Activated CD4-positive, alpha-beta memory T cell treated with anti-CD3 and anti-CD28 coated beads, Interleukin-2, amount 10 ng/mL, durations not matched to agents 7 days and 5 days (primary cell): ENCODE measurements at places on chromosomes 3 and 15. TPM values are rescaled to one million over a fixed set of nuclear protein-coding genes. Genes with fewer than 3 reads are reported as not detected.

MYZAP gene
- not detected for total RNA-seq

CDCP1 gene
- total RNA-seq: 2.2 TPM

WNT7A gene
- total RNA-seq: 0.13 TPM

GP9 gene
- total RNA-seq: not detected

C3orf33 gene
- total RNA-seq: 0.86 TPM

KNG1 gene
- total RNA-seq: not detected

IQGAP1 gene
- 240 TPM for total RNA-seq

CIB1 gene
- 118 TPM for total RNA-seq

CYP1A1 gene
- total RNA-seq: 2.0 TPM

TMEM40 gene
- not detected for total RNA-seq

SLC12A1 gene
- not detected for total RNA-seq

CCDC39 gene
- total RNA-seq: not detected

CACNA2D3 gene
- not detected for total RNA-seq

GRCh38 chr15:87207990-87208580 is 1048.5 kb downstream of the NTRK3 start:
- no peak overlapping the region for H3K27ac ChIP-seq
- H3K36me3 ChIP-seq: no peaks in the 10 kb centered on the region
- no peak for DNase-seq
- no peaks in the 10 kb centered on the region for H3K27me3 ChIP-seq
- H3K4me1 ChIP-seq: no peaks in the 10 kb centered on the region
- H3K4me3 ChIP-seq: no peak overlapping the region

- H3K27ac ChIP-seq: no peak overlapping the region
- DNase-seq: no peak
- peaks cover 5% of the 10 kb centered on the region for H3K4me1 ChIP-seq
- peaks cover 6% of the 10 kb centered on the region for H3K27me3 ChIP-seq
- H3K36me3 ChIP-seq: no peaks in the 10 kb centered on the region
Observed at GRCh38 chr15:63463793-63464192, 40.6 kb upstream of the USP3 start.

DNA sequence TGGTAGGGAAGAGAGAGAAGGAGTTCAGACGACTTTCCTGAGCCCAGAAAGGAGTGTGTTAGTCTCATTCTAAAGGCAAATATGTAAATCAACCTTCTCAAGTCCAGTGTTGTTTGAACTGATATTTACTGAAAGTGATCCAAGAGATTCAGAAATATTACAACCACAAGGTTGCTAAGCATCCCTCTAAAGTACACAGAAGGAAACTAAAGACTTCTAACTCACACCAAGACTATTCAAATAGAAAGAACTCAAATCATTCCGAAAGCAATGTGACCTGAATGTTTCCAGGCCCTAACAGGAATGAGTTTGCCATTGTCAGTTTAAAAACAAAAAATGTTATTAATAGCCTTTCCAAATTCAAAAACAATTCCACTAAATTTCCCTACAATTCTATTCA is 56.9 kb upstream of the VGLL3 start:
- H3K4me3 ChIP-seq: no peak overlapping the region
- H3K27me3 ChIP-seq: no peaks in the 10 kb centered on the region
- H3K4me1 ChIP-seq: no peaks in the 10 kb centered on the region
- H3K27ac ChIP-seq: no peak overlapping the region

DNA sequence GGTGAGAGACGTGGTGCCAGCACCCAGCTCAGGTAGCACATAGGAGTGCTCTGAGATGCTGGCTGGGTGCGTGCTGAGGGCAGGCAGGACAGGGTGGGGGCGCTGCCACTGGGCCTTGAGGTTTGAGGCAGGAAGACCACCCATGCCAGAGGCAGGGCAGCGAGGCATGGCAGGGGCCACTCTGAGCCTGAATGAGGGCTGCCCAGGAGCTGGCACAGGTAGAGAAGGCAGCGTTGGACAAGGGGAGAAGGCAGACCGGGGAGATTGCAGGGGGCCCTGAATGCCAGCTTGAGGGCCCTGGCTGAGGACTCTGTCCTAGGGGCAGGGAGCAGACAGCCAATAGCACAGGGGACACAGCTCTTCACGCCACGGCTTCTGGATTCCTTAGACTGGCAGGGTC is 50.2 kb downstream of the ADAMTS7 start:
- peak overlapping the region; percentile 82 for H3K27ac ChIP-seq
- H3K27me3 ChIP-seq: no peaks in the 10 kb centered on the region
- H3K4me1 ChIP-seq: peaks cover 28% of the 10 kb centered on the region
- H3K36me3 ChIP-seq: no peaks in the 10 kb centered on the region
- no peak for DNase-seq

DNA sequence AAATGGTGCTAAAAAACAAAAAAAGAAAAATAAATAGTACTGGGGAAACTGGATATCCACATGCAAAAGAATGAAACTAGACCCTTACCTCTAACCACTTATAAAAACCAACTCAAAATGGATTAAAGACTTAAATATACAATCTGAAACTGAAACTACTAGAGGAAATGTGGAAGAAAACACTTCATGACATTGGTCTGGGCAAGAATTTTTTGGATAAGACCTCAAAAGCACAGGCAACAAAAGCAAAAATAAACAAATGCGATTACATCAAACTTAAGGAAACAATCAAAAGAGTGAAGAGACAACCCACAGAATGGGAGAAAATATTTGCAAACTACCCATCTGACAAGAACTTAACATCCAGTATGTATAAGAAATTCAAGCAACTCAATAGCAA is 6.4 kb downstream of the IFT57 start:
- no peaks in the 10 kb centered on the region for H3K27me3 ChIP-seq
- H3K27ac ChIP-seq: no peak overlapping the region
- peaks cover 31% of the 10 kb centered on the region for H3K36me3 ChIP-seq
- H3K4me1 ChIP-seq: peaks cover 27% of the 10 kb centered on the region
- peak overlapping the region; percentile 5 for H3K4me3 ChIP-seq

- H3K4me1 ChIP-seq: no peaks in the 10 kb centered on the region
- H3K27me3 ChIP-seq: no peaks in the 10 kb centered on the region
- DNase-seq: no peak
- H3K27ac ChIP-seq: no peak overlapping the region
- no peaks in the 10 kb centered on the region for H3K36me3 ChIP-seq
Observed at GRCh38 chr15:95503107-95503506, 827.4 kb upstream of the NR2F2 start.

- H3K27ac ChIP-seq: no peak overlapping the region
- no peaks in the 10 kb centered on the region for H3K27me3 ChIP-seq
- no peak for DNase-seq
Observed at GRCh38 chr15:95097361-95097760, 866.0 kb downstream of the MCTP2 start.

- no peak for DNase-seq
- H3K4me1 ChIP-seq: peaks cover 4% of the 10 kb centered on the region
- H3K4me3 ChIP-seq: no peak overlapping the region
- H3K36me3 ChIP-seq: peaks cover 4% of the 10 kb centered on the region
- peaks cover 11% of the 10 kb centered on the region for H3K27me3 ChIP-seq
Observed at GRCh38 chr3:188316723-188317070, 162.7 kb downstream of the LPP start.

- H3K27me3 ChIP-seq: no peaks in the 10 kb centered on the region
- H3K27ac ChIP-seq: no peak overlapping the region
- no peaks in the 10 kb centered on the region for H3K4me1 ChIP-seq
- no peak overlapping the region for H3K4me3 ChIP-seq
- DNase-seq: no peak
- no peaks in the 10 kb centered on the region for H3K36me3 ChIP-seq
Observed at GRCh38 chr3:69320871-69321271, 65.0 kb downstream of the FRMD4B start.

- no peak for DNase-seq
- H3K27me3 ChIP-seq: peaks cover 33% of the 10 kb centered on the region
- H3K27ac ChIP-seq: no peak overlapping the region
- H3K36me3 ChIP-seq: no peaks in the 10 kb centered on the region
Observed at GRCh38 chr3:150945226-150946032, 27.1 kb downstream of the CLRN1 start.

DNA sequence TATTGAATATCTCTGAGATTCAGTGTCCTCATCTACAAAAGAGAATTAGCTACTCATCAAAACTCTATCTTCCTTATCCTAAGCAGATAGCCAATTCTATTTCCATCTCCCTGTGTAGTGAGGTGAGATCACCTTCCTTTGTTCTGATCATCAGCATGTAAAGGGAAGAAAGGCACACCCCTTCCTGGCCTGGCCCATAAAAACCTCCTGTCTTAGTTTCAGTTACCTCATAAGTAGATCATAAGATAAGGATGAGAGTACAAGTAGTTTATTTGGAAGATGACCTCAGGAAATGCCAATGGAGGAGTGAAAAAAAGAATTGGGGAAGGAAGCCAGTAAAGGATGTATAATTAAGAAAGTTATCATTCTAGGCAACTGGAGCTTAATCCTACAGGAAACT is 114.5 kb upstream of the GADL1 start:
- H3K4me3 ChIP-seq: no peak overlapping the region
- H3K36me3 ChIP-seq: no peaks in the 10 kb centered on the region
- H3K27ac ChIP-seq: no peak overlapping the region
- DNase-seq: no peak
- H3K4me1 ChIP-seq: peaks cover 10% of the 10 kb centered on the region
- no peaks in the 10 kb centered on the region for H3K27me3 ChIP-seq

DNA sequence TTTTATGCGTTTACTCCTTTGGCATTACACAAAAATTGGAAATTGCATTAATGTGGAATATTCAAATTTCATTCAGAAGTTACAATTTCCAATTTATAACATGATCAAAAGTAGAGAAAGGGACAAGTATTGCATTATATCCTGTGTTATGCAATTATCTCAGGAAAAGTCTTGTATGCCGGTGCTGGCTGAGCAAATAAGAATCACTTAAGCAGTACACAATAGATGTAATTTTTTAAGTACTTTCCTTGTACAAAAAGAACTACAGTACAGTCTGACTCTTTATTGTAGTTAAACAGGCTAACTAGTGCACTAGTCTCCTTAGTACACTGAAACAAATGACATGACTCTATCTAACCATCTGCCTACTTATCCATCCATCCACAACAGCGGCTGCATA is 493.2 kb upstream of the KCNMB2 start:
- no peak overlapping the region for H3K4me3 ChIP-seq
- no peak for DNase-seq
- no peaks in the 10 kb centered on the region for H3K36me3 ChIP-seq
- H3K27ac ChIP-seq: no peak overlapping the region
- H3K27me3 ChIP-seq: no peaks in the 10 kb centered on the region

- H3K4me1 ChIP-seq: peaks cover 55% of the 10 kb centered on the region
- H3K4me3 ChIP-seq: peak overlapping the region; percentile 95
- H3K36me3 ChIP-seq: peaks cover 48% of the 10 kb centered on the region
Observed at GRCh38 chr3:63864008-63864964, 619 bp downstream of the ATXN7 start.

GRCh38 chr15:70133296-70133695 is 35.6 kb upstream of the TLE3 start:
- no peak for DNase-seq
- no peak overlapping the region for H3K27ac ChIP-seq
- peaks cover 4% of the 10 kb centered on the region for H3K27me3 ChIP-seq
- H3K4me3 ChIP-seq: no peak overlapping the region

- no peaks in the 10 kb centered on the region for H3K4me1 ChIP-seq
- H3K27me3 ChIP-seq: peaks cover 2% of the 10 kb centered on the region
- H3K36me3 ChIP-seq: no peaks in the 10 kb centered on the region
- H3K27ac ChIP-seq: no peak overlapping the region
Observed at GRCh38 chr3:25531971-25532370, 103.9 kb downstream of the RARB start.

- no peak for DNase-seq
- H3K27me3 ChIP-seq: peaks cover 48% of the 10 kb centered on the region
- H3K27ac ChIP-seq: no peak overlapping the region
- H3K4me3 ChIP-seq: peak overlapping the region; percentile 74
- no peaks in the 10 kb centered on the region for H3K36me3 ChIP-seq
Observed at GRCh38 chr3:168096210-168096652, 507 bp upstream of the GOLIM4 start.

DNA sequence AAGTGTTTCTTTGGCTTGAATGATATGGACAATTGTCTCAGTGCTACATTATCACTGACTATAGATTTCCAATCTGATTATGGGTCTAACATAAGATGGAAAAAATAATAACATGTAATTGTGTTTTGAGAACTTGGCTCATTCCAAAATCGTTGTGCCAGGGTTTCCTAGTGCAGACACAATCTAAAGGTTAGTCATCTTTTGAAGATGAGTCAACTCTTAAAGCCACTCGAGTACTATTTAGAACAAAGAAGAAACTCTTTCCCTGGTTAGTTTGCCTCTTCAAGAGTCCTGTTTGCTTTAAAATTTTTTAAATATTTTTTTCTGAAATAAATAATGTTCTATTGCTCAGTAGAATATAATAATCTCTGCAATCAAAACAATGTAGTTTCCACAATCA is 301.0 kb downstream of the CADM2 start:
- no peaks in the 10 kb centered on the region for H3K36me3 ChIP-seq
- no peak overlapping the region for H3K4me3 ChIP-seq
- H3K27ac ChIP-seq: no peak overlapping the region
- no peaks in the 10 kb centered on the region for H3K27me3 ChIP-seq
- H3K4me1 ChIP-seq: no peaks in the 10 kb centered on the region

GRCh38 chr3:67377299-67377698 is 277.1 kb downstream of the SUCLG2 start:
- H3K4me1 ChIP-seq: no peaks in the 10 kb centered on the region
- H3K36me3 ChIP-seq: peaks cover 15% of the 10 kb centered on the region
- no peaks in the 10 kb centered on the region for H3K27me3 ChIP-seq
- H3K27ac ChIP-seq: no peak overlapping the region
- no peak for DNase-seq

GRCh38 chr3:19945969-19946831 is 697 bp upstream of the RAB5A start:
- peak overlapping the region; percentile 99 for H3K27ac ChIP-seq
- H3K4me3 ChIP-seq: peak overlapping the region; percentile 89
- H3K4me1 ChIP-seq: peaks cover 34% of the 10 kb centered on the region
- H3K27me3 ChIP-seq: no peaks in the 10 kb centered on the region

GRCh38 chr3:167861649-167862048 is 126.1 kb downstream of the SERPINI1 start:
- no peaks in the 10 kb centered on the region for H3K36me3 ChIP-seq
- DNase-seq: no peak
- peaks cover 1% of the 10 kb centered on the region for H3K27me3 ChIP-seq

GRCh38 chr15:49423901-49424550 is 984 bp downstream of the FGF7 start:
- no peak overlapping the region for H3K27ac ChIP-seq
- H3K4me1 ChIP-seq: no peaks in the 10 kb centered on the region
- H3K36me3 ChIP-seq: no peaks in the 10 kb centered on the region
- H3K27me3 ChIP-seq: peaks cover 9% of the 10 kb centered on the region
- no peak for DNase-seq

DNA sequence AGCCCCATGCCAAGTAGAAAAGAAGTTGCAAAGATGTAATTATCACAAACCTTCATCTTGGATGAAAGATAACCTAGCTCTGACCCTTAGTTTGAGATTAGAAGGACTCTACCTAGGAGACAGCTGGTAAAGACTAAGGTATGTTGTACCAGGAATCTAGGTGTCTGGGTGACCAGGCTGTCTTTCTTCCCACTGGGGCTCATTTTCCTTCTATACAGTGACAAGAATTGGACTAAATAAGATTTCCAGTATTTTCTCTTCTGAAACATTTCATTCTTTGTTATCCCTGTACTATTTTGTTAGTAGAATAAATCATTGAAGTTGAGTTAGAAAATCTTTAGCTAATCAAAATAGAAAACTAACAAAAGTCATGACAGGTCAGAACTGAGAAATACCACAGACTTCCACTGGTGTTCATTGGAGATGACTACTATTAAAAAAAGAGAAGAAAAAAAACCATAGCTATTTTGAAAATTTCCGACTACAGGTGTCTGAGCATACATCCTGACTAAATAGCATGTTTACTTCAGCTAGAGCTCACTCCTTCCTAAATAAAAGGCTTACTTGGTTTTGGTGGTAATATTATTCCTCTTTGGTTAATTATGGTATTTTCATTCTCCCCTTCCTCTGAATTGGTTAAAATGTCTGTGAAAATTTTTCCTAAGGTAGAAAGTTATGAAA is 10.1 kb downstream of the TGFBR2 start:
- peak overlapping the region; percentile 43 for H3K4me3 ChIP-seq
- H3K27ac ChIP-seq: peak overlapping the region; percentile 79
